M059J (cell line): ENCODE measurements at places on chromosomes 5 and 9. TPM values are rescaled to one million over a fixed set of nuclear protein-coding genes. Genes with fewer than 3 reads are reported as not detected.

- DNase-seq = no peak
These were observed 173.1 kb downstream of the SYK start for GRCh38 chr9:90974643-90975245.

DNA sequence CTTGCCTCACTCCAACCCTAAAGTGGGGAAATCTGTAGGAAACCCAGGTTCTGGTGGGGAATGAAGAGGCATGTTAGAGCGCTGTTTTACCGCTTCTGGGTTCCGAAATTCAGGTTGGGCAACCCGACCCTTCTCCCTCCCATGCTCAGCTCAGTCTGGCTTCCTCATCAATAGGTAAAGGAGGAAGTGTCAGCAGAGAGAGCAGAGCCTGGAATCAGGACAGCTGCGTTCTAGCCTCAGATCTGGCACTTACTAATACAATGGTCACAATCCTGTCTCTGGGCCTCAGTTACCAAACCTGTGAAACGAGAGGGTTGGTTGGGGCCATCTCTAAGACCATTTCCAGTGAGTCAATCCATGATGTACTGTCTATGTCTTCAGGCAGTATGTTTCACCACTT is 16.2 kb upstream of the TNIP1 start:
- no peak for DNase-seq

- no peak for DNase-seq
These were observed 345.2 kb upstream of the PCSK5 start for GRCh38 chr9:75545287-75545686.

DNA sequence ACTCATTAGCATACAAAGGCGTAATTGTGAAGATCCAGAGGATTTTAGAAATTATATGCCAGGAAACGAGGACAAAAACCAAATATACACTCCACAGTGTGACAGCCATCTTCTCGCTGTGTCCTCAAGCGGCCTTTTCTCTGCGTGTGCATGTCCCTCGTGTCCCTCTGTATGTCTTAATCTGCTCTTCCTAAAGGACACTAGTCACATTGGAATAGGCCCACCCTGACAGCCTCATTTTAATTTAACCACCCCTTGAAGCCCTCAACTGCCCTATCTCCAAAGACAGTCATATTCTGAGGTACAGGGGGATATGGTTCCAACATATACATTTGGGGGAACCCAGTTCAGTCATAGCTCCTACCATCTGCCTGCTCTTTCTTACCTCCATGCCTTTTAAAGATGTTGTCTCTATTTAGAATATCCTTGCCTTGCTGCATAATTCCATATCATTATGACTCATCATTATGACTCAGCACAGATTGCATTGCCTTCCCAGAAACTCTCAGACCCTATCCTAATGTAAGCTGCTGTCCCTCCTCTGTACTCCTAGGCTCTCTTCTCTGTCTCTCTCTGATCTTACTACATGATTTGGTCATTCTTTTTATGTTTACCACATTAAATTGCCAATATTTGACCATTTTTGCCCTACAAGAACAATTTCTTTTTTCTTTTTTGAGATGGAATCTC is 210.9 kb downstream of the AOPEP start:
- DNase-seq = peak; percentile 91

GRCh38 chr5:111069839-111070238 is 1.7 kb upstream of the TSLP start:
- DNase-seq = peak; percentile 30

DNA sequence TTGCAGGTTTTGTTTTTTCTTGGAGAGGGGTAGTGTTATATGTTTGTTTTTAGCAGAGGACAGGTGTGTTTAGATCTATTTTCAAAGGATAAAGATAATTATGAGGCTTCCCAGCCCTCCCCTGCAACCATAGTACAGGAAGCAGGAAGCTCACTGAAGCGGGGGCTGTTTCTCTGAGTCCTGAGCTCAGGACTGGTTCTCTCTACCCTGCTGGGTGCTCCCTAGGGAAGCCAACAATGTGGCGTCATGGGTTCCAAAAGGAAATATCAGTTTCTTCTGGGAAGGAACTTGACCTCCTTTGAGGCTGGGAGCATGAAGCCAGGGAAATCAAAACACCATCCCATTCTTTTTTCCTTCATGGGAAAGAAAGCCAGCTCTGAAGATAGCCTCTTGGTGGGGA is 62.2 kb downstream of the RAD23B start:
- no peak for DNase-seq

Gene MPDZ
- 9.5 and 17.2 TPM in 2 replicates for total RNA-seq

Gene IFNK
- not detected in 2 replicates for total RNA-seq

Gene TMEM215
- not detected in 2 replicates for total RNA-seq

Gene PCDHB12
- 1.7 and 2.6 TPM in 2 replicates for total RNA-seq
